ENCODE measurements at places on chromosomes 7 and 10. TPM values are rescaled to one million over a fixed set of nuclear protein-coding genes. Genes with fewer than 3 reads are reported as not detected.

OR9A2 gene
- total RNA-seq: 0.26 TPM

OR2A12 gene
- not detected for total RNA-seq

GIMAP2 gene
- 0.13 TPM for total RNA-seq

BEND7 gene
- total RNA-seq: 1.3 TPM

PILRA gene
- not detected for total RNA-seq

CALHM3 gene
- total RNA-seq: not detected

POLR1F gene
- total RNA-seq: 12.3 TPM

UNCX gene
- not detected for total RNA-seq

GNG11 gene
- total RNA-seq: 0.38 TPM

AGR3 gene
- not detected for total RNA-seq

LRGUK gene
- 0.26 TPM for total RNA-seq

NPSR1 gene
- not detected for total RNA-seq

PHYH gene
- total RNA-seq: 5.3 TPM

AKR1B15 gene
- total RNA-seq: under 0.01 TPM

SCD gene
- 298 TPM for total RNA-seq

AVPI1 gene
- 99.3 TPM for total RNA-seq

FOXI2 gene
- total RNA-seq: not detected

HGF gene
- under 0.01 TPM for total RNA-seq

SLC18A3 gene
- not detected for total RNA-seq

ITIH2 gene
- not detected for total RNA-seq

HMX2 gene
- total RNA-seq: not detected

ZNF503 gene
- 2.6 TPM for total RNA-seq

RGS10 gene
- total RNA-seq: 23.9 TPM

CPA2 gene
- total RNA-seq: not detected

MMD2 gene
- total RNA-seq: not detected

KAT6B gene
- 12.9 TPM for total RNA-seq

TAS2R39 gene
- total RNA-seq: not detected

DMBT1 gene
- total RNA-seq: not detected

Measured in bronchial epithelial cell (primary cell).